RKO (cell line): ENCODE measurements at places on chromosomes 3 and 15.

- DNase-seq = peak; percentile 20
Measured at GRCh38 chr15:97947465-97948260, 12.8 kb upstream of the ARRDC4 start.

DNA sequence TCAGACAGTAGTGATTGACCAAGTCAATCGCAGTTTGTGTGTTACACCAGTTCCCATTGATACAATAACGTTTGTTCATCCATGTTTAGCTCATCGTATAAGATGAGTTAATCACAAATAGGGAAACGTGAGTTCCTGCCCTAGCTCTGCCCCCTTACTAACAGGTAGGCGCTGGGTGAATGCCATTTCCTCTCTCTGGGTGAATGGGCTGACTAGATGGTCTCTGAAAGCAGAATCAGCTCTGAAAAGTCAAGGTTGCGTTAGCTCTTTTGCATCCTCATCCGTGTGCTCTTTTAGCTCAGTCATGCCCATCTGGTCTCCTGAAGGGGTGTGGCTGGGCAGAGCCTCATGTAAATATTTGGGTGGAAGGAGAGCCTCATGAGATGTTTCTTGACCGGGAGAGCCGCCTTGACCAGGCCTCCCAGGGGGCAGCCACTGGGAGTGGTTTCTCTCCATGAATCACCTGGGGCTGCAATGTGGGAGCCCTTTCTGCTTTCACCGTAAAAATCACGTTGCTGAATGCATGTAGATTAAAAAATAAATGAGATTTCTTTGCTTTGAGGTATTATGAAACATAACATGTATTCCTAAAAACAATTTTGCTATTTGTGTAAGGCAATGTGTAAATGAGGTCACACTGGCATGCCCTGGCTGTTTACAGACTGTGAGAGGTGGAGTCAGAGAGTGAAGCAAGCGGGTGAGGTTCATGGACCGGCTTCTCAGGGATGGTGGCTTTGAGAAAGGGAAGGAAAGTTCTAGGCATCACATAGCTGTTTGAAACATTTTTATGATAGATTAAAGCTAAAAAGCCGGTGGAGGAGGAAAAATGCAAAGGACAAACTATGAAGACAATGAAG is 108.4 kb upstream of the RASGRP1 start:
- DNase-seq = no peak

GRCh38 chr15:50135031-50135551 is 16.1 kb upstream of the ATP8B4 start:
- DNase-seq = peak; percentile 37

GRCh38 chr3:197035577-197035976 is 6.0 kb upstream of the MELTF start:
- DNase-seq = no peak

DNA sequence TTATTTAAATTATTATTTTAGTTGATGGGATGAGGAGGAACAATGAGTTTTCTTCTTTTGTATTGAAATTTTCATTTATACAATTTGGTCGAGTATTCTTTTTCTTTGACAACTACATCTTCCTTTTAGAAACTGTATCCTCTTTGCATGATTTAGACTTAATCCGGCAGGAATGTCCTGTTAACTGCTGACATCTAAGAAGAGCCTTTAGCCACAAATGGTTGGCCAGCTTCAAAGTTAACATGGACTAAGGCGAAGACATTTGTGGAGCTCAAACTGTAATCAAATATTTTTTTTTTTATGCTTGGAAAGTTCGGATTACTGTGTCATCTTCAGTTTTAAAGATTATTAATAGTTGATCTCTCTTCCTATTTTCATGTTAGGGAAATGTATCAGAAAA is 43.2 kb downstream of the RIOX2 start:
- no peak for DNase-seq

- DNase-seq = no peak
Measured at GRCh38 chr3:61742006-61742405, 180.6 kb downstream of the PTPRG start.

DNA sequence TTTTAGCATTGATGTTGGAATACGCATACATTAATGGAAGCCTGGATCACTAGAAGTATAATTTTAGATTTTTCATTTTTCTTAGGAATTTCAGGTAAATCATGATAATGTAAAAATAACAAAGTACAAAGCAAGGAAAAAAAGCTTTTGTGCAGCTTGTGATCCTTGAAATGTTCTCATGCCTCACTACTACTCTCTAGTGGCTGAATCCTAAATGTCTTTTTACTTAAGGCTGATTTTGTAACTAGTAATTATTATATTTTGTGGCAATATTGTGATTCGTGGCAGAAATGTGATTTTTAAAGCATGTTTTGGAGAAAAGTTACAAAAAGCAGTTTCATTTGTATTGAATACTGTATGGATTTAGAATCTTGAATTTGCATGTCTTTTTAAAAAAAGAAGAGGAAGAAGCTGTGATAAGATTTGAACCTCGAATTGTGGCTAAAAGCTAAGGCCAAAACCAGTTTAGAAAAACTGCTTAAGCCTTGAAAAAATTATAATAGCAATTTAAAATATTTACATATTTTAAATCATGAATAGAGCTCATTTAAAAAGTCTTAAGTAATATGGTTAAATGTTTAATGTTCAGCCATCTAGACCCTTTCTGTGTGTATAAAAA is 39.0 kb downstream of the U2SURP start:
- peak; percentile 60 for DNase-seq

GRCh38 chr15:95709959-95710695 is 620.4 kb upstream of the NR2F2 start:
- no peak for DNase-seq

- no peak for DNase-seq
Measured at GRCh38 chr3:33441225-33441976, 1.2 kb upstream of the UBP1 start.

DNA sequence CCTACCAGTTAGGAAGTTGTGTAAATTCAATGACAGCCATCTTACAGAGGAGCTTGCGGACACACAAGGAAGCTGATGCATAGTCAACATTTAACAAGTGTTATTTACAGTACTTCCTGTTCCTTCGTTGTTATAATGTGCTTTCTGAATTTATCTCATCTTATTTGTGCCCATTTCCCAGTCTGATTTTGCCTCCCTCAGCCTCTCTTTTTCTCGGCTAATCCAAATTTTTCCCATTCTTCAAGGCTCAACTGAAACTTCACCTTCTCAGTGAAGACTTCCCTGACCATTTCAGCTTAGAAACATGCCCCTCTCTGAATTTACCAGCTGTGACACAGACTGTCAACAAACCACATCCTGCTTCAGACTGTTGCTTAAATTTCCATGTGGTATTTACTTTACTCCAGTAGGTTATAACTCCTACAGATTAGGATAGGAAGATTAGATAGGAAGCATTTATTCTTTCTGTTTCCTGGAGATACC is 55.7 kb upstream of the CP start:
- DNase-seq = no peak

- DNase-seq = no peak
Measured at GRCh38 chr3:77321646-77322045, 281.7 kb downstream of the ROBO2 start.

DNA sequence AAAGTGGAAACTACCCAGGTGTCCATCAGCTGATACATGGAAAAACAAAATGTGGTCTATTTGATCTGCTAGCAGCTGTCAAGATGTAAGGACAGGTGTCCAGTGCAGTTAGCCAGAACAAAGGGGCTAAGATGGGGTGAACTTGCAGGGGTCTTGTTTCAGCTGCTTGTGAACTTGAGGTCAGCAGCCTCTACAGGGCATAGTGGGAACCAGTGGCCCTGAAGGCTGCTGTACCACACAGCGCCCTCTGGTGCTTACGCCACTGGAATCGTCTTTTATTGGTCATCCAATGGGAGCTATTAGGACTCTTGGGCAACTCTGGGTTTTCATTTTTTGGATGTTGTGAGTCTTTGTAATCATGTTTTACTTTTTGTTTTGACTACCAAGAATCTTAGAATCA is 62.2 kb upstream of the CTSH start:
- DNase-seq = peak; percentile 19

DNA sequence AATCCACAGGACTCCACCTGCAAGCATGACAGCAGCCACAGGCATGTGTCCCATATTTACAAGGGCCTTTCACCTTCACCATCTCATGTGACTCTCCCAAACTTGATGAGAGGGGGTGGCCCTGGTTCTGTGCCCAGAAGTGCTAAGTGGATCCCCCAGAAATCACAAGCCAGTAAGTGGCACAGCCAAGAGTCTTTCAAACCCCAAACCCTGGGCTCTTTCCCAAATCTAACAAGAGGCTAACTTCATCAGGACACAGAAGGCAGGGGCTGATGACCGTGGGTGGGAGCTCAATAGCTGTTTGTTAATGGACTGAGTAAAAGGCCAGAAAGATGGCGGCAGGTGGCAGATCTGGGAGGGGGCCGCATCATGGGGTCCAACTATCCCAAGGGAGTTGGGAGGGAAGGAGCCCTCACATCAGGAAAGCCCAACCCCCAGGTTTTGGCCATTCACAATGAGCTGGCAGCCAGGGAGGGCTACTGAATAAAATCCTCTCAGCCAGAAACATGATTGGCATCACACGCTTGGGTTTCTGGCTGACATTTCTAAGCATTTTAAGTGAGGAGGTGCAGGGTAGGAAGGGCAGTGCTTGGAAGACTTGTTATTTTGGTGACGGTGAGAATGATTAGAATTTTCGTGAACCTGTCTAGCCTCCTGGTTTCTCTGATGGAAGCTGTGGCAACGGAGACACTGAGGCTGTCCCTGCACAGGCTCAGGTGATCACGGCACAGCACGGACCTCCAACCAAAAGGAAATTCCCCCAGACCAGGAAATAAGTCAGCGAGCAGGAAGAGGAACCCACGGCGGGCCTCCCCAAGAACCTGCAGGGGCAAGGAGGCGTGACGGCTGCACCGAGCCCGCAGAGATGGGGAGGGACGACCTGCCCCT is 109.3 kb downstream of the OXNAD1 start:
- DNase-seq = no peak

DNA sequence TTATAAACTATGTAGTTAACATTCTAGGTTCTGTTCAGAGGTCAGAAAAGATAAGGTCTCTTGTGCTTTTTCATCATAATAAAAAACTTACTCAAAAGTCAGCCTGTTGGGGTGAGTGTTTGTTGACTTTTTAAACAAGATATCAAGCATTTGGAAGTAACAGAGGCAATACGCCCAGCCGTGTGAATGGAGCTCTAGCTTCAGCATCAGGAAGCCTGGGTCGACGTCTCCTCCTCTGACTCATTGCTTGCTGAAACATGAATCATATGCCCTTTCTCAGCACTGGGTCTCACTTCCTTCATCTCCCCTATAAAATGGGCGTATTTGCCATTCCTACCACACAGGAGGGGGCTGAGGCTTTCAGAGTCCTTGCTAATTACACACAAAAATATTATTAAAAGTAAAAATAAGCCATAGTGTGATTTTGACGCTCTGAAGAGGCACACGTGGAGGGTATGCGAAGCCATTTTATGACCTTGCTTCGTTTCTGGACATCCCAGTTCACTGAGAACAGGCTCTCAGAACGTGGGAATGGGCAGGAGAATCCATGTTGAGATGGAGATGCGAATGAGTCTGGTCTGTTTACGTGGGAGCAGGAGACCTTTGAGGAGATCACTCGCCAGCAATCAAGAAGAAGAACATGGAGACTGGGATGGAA is 220.8 kb upstream of the TPRG1 start:
- DNase-seq = peak; percentile 85

DNA sequence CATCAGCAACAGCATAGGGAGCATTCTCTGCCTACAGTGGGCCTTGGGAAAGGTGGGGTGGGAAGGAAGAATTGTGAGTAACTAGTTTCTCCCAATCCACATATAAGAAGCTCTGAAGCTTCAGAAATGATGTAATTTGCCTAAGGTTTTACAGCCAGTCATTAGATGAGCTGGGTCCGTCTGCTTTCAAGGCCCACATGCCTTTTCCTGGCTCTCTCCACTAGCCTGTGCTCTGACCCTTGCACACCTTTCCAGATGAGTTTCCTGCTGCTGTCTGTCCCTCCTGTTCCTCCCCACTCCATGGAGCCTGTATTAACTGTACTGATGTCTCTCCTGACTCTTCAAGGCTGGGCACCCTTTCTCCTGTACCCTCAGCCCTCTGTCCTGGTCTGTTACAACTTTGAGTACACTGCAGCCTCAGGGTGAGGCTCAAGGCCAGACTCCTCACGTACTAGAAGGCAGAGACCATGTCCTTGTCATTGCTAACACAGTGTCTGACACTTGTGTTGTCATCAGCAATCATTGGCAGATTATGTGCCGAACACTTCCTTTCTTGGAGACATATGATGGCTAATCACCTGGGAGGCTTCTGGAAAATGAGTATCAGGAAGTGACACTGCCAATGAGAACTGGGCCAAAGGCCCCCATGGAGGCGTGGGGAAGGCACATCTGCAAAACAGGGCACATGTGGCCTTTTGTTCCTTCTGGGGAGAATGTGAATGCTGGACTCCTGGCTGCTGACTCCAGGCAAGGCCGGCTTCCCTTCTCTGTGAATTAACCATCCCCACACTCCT is 6.6 kb downstream of the TM6SF1 start:
- DNase-seq = no peak

- no peak for DNase-seq
Measured at GRCh38 chr3:74639681-74640080, 25.2 kb upstream of the CNTN3 start.

- DNase-seq = no peak
Measured at GRCh38 chr15:88982304-88982945, 69.2 kb upstream of the MFGE8 start.

- peak; percentile 37 for DNase-seq
Measured at GRCh38 chr15:68277131-68277602, 378 bp upstream of the FEM1B start.

DNA sequence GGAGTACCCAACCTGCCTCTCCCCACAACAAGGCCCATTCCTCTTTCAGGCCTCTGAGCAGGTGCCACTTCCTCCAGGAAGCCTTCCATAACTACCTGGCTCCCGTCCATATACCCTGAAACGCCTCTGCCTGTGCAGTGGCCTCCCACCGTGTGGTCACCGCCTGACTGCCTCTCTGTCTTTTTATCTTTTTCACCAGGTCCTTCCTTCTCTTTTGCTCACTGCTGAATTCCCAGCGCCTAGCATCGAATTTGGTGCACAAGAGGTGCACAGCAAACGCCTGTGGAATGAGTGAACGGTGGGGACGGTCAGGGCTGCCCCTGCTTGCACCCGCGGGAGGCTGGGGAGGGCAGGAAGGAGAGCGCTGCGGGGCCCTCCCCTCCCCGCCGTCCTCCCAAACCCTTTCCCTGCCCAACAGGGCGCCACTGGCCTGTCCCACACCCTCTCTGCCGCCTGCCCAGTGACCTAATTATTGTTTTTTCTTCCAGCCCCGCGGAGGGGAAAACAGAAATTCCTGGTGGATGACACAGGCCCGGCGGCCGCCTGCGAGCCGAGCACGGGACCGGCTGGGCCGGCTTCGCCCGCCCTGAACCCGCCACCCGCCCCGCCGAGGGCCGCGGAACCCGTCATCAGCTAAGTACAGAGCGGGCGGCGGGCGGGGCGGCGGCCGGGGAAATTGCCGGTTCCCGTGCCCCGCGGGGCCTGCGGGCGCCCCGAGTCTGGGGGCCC is 140.1 kb downstream of the SMAD6 start:
- peak; percentile 78 for DNase-seq

DNA sequence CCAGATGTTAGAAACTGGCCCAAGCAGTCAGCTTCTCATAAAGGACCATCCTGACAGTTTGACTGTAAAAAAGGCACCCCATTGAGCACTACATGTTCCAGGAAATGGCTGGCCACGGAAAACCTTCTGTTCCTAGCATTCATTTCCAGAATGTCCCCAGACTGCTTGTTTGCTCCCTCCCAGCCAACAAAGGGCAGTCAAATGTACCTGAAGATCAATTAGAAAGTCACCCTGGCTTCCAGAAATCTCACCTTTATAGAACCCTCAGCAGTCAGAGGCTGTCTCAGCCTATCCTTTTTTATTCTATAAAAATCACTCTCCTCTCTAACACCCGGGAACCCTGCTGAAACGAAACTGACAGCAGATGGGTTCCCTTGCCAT is 784 bp upstream of the SAMMSON start:
- no peak for DNase-seq
